ENCODE measurements at places on chromosomes 6 and 20.

GRCh38 chr6:145138469-145139139 is 596.7 kb downstream of the EPM2A start:
- no peak for DNase-seq

DNA sequence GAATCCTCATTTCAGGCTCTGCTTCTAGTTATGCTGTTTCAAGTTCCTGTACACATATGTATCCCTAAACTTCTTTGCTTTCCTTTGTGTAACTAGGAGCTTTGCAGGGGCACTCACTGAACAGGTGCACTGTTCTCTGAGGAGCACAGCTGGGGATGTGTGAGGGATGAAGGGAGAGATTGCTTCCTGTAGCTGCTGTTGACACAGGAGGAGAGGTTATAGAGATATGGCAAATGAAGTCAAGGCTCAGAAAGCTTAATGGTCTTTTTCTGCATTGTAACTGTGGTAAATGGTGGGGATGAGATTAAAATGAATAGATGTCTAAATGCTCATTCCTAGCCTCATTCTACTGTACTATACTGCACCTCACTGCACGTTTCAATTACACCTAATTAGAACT is 454.3 kb downstream of the BTBD3 start:
- peak; percentile 80 for DNase-seq

DNA sequence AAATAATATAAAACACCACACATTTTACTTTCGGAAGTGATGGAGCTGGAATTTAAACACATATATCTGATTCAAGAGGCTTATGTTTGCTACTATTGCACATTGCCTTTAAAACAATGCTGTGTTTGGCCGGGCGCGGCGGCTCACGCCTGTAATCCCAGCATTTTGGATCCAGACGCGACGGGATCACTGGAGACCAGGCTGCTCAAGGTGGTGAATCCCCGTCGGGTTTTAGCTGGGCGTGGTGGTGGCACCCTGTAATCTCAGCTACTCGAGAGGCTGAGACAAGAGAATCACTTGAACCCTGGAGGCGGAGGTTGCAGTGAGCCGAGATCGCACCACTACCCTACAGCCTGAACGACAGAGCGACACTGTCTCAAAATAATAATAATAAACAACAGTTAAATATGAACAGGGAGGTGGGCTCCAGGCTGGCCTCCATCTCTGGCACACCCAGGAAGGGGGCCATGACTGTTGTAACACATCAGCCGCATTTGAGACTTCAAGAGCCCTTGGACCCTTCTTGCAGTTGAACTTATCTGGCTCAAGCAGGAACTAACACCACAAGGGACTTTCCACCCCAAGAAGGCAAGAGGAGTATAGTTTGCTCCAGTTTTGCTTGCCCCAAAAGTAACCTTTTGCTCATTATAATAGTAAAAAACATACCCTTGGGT is 127.1 kb upstream of the ZNF184 start:
- DNase-seq, result no peak

DNA sequence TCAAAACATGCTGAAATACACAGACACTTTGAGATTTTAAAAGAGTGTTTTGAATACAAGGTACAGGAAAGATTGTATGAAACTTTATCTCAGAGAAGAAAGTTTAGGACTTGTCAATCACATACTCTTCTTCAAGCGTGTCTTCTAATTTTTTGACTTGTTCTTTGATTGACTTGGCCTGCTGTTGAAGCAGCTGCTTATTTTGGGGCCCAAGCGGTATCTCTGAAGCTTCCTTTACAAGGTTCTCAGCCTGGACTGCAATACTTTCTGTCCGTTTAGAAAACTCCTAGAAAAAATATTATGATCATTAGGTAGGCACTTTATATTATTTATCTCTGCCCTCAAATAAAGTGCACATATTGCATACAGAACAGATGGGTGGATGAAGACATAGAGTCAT is 201.3 kb downstream of the SYNE1 start:
- no peak for DNase-seq

DNA sequence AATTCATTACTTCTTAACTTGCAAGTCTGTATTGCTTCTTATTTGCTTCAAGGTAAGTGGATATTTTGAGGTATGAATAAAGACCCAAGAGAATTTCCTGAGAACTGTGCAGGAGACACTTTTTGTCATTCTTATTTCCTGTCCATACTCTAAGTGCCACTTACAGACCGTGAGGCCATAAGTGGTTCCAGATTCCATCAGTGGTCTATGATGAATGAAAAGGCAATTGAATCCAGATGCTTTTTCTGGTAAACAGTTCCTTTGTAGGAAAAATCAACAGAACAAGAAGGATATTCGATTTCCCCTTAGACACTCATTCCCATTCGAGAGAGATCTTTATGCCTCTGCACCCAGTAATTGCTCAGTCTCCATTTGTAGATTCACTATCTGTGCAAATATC is 58.3 kb upstream of the PDE10A start:
- no peak for DNase-seq

DNA sequence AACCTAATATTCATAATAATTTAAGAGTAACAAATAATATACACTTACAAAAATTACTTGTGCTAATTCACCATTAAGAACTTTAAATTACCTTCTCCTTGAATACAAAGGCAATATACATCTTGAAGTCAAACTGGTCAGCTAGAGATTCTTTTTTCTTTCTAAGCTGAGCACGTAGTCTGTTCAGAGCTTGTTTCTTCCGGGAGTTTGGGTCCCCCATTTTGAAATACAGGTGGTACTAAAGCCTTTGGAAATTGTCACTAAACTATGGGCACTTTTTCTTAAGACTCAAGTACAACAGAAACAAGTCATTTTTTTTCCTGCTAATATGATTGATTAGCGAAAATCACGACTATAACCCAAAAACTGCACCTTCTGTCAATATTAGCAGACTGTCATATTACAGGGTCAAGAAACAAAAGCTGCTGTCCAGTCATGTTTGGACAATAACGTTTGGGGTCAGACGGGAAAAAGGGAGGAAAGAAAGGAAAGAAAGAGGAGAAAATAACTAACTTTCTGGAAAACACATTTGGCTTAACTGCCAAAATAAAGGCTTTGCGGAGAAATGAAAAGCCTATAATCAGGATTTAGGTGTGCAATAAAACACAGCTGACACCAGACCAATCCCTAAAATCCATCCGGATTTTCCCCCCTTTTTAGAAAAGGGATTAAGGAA is 367 bp downstream of the C6orf62 start:
- DNase-seq, result no peak

- peak; percentile 39 for DNase-seq
Observed at GRCh38 chr6:74277777-74278186, 581.8 kb downstream of the CD109 start.

GRCh38 chr6:157592541-157592940 is 211.6 kb downstream of the ZDHHC14 start:
- no peak for DNase-seq

DNA sequence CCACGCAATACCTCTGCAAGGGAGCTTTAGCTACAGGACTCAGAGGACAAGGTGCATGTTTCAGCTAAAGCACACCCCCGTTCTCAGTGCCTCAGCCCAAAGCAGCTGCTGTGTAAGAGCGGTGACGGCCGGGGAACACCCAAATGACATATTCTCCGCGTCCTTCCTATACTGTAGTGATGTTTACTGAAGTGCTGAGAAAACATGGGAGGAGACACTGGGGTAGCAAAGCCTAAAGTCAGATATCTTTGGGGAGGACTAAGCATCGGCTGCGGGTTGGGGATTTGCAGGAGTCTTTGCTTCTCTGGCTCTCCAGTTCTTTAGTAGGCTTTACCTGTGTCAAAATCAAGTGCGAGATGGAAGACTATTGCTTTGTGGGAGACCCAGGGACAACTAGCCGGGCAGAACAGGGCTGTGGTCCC is 1.7 kb downstream of the SLC22A23 start:
- no peak for DNase-seq

- DNase-seq, result no peak
Observed at GRCh38 chr20:10824750-10825500, 151.1 kb upstream of the JAG1 start.

DNA sequence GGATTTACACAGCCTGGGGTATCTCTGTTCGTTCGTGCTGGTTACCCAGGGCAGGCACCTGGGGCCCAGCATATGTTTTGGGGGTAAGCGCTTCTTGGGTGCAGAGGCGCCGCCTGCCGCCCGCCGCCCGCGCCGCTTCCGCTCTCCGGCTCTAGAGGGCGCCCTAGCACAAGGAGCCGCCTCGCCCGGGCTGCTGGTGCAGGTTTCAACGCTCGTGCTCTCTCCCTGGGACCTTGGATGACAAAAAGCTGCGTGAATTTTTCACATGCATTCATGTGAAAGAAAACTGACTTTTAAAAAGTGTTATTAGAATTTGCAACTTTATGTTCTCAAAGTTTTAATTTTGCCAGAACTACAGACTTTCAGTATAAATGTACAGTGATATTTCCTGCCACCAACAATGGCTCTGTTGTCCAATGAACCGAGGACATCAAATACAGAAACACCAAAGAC is 32.5 kb downstream of the PRR18 start:
- DNase-seq, result no peak

GRCh38 chr20:32889281-32889680 is 30.6 kb downstream of the EFCAB8 start:
- no peak for DNase-seq

- DNase-seq, result no peak
Observed at GRCh38 chr20:23163562-23163961, 77.4 kb upstream of the CD93 start.

GRCh38 chr20:20417876-20418676 is 50.2 kb downstream of the INSM1 start:
- DNase-seq, result no peak

- no peak for DNase-seq
Observed at GRCh38 chr20:48531505-48531904, 296.3 kb downstream of the PREX1 start.

DNA sequence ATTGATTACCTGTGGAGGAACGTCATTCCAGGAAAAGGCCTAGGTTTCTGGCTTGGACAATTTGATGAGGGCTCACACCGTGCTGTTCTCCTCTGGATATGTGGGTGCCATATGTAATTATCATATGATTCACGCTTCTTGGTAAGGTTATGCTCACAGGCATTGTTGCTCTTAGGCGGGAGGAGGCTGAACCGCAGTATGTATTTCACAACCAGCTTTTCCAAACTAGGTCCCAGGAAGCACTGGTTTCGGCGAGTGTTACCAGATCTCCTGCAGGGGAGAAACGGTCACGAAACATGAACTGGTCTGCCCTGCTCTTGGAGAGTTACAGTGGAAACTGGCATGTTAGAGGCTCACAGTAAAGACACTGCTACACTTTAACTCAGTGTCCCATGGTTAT is 793 bp upstream of the FAM50B start:
- no peak for DNase-seq

DNA sequence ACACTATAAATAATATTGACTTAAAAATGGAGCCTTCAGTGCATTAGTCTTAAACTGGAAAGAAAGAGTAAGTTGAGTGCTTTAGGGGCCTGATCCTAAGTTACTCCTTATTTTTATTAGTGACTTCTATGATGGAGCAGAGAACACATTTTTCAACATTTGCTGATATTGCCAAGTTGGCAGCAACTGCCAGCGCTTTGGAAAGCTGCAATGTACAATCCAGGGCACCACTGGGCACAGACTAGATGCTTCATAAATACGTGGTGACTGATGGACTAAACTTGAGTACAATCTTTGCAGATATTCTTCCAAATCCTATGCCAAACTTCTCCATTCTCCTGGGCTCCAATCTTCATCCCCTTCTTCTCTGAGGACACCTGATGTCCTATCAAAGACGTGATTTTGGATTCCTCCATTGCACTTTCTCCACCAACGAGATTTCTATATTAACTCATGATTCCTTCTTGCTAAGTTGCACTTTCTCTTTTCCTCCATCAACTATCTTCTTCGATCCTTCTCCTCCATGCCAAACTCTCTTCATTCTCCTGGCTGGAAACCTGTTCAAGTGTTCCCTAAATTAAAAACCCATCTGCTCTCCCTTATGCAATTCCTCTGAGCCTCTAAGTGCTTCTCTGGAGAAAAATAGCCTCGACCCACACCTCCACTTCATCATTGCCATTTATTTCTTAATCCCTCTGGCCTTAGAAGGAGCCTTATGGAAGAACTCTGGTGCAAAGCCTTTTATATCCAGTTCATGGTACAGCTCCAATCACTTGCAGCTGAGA is 28.5 kb upstream of the PAK5 start:
- DNase-seq, result no peak

DNA sequence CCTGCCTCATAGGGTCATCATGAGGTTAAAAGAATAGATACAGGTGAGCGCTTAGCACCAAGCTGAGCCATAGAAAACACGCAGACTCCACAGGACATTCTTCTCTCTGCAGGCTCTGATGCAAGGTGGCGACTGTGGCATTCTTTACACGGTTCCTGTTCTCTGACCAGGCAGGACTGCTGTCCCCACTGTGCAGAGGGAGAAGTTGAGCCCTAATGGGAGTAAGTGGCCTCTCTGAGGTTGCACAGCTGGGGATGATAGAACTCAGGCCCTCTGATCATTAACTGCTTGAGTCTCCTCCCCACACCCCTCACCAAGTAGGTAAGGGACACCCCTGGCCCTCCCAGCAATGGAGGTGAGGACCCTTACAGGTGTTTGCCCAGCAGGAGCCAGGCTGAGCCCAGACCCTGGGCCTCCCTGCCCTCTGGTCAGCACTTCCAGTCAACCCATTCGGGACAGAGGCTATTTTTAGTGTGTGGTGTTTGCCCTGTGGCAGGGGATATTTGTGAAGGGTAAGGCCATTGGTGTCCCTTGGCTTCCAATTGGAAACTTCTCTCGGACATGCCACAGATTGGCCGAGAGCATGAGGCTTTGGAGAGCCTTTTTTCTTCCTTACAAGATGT is 116.8 kb downstream of the VEGFA start:
- DNase-seq, result no peak

DNA sequence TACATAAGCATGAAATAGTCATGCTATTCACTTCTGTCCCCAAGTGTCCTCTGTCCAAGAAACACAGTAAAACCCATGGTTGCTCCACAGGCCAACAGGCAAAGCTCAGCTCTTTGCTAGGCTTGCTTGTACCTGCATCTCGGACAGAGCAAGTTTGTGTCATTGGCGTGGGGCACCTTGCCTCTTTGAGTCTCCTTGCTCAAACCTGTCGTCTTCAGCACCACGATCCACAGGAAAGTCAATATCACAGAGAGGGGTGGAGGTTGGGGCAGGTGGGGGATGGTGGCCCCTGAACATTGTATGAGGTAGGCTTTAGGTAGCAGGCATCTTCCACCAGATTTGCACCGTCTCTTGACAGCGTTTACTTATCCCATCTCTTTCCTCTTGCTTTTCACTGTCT is 4.1 kb upstream of the TMEM14B start:
- DNase-seq, result no peak

DNA sequence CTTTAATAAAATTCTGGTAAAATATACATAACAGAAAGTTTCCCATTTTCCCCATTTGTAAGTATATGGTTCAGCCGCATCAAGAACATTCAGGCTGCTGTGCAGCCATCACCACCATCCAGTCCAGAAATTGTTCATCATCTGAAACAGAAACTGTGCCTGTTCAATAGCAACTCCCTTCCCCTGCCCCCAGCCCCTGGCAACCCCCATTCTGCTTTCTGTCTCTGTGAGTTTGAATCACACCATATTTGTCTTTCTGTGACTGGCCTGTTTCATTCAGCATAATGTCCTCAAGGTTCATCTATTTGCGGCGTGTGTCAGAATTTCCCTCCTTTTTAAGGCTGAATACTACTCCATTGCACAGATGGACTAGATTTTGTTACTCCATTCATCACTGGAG is 19.1 kb downstream of the VSTM2L start:
- no peak for DNase-seq

GRCh38 chr6:36501686-36502085 is 45.6 kb downstream of the STK38 start:
- DNase-seq, result no peak

Data from COR-L47 (cell line).